ENCODE measurements at places on chromosomes 7 and 10. TPM values are rescaled to one million over a fixed set of nuclear protein-coding genes. Genes with fewer than 3 reads are reported as not detected.
A peak's percentile ranks its signal among the peaks of the same experiment; 100 is the strongest.

The KLF14 gene
- total RNA-seq: 0.93 TPM

DNA sequence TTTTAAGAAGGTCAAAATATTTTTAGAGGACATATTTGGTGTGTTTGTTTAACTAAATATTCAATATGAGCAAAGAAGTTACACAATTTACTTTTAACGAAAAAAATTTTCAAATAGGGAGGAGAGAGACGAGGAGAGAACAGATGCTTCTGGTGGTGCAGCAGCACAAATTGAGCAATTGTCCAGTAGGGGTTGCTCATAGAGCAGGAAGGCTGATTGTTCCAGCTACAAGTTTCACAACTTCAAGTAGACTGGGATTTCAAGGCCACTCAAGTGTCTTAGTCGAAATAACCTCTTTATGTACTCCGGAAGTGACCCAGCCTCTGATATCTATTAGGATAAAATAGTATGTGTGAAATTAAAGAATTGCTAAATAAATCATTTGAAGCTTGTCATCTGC, 197.9 kb downstream of the HDAC9 start:
- peak; percentile 16 for DNase-seq
- no peak overlapping the region for H3K27ac ChIP-seq
- no peaks in the 10 kb centered on the region for H3K36me3 ChIP-seq
- H3K27me3 ChIP-seq: no peaks in the 10 kb centered on the region

DNA sequence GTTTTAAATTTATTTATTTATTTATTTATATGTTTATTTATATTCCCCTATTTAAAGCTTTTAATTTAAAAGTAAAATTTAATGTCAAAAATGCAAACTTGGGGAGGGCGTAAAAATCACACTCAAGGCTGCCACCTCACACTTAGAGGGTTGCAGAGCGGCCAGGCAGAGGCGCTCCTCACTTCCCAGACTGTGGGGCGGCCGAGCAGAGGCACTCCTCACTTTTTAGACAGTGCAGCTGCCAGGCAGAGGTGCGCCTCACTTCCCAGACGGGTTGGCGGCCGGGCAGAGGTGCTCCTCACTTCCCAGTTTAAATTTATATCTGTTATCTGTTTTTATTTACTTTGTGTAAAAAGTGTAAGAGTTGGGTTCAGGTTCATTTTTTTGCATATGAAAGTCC, 10.0 kb upstream of the ZNF425 start:
- 0 out of 2 replicates have a peak, but pooled peaks cover 2% of the 10 kb centered on the region for H3K36me3 ChIP-seq
- no peaks in the 10 kb centered on the region for H3K27me3 ChIP-seq
- peaks cover 10% of the 10 kb centered on the region for H3K4me1 ChIP-seq
- no peak for DNase-seq
- H3K4me3 ChIP-seq: no peak overlapping the region

GRCh38 chr7:117248829-117249228, 74.0 kb downstream of the WNT2 start:
- H3K27me3 ChIP-seq: 0 out of 2 replicates have a peak, but pooled peaks cover 3% of the 10 kb centered on the region
- no peak for DNase-seq

GRCh38 chr7:2539031-2539911, 16.1 kb downstream of the BRAT1 start:
- H3K4me3 ChIP-seq: no peak overlapping the region
- no peaks in the 10 kb centered on the region for H3K27me3 ChIP-seq
- H3K4me1 ChIP-seq: no peaks in the 10 kb centered on the region

DNA sequence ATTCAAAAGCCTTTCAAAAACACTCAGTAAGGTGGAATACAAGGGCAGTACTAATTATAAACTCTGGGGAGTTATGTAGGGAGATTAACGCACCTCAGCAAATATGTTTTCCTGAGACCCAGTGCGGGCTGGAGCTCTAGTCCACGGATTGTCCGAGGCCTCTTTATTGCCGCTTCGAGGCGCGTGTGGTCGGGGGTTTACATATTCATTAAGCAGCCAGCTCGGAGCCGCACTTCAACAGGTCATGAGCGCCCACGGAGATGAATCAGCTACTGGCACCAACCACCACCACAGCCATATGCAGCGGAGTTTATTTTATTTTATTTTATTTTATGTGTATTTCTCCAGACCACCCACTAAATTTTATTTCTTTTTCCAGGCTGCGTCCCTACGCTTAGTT, 195.9 kb upstream of the ADARB2 start:
- H3K27ac ChIP-seq: no peak overlapping the region
- no peaks in the 10 kb centered on the region for H3K36me3 ChIP-seq
- no peaks in the 10 kb centered on the region for H3K4me1 ChIP-seq
- no peak overlapping the region for H3K4me3 ChIP-seq
- H3K27me3 ChIP-seq: no peaks in the 10 kb centered on the region
- DNase-seq: no peak

GRCh38 chr7:117251687-117252086, 71.2 kb downstream of the WNT2 start:
- DNase-seq: no peak
- H3K4me1 ChIP-seq: no peaks in the 10 kb centered on the region
- no peak overlapping the region for H3K27ac ChIP-seq
- H3K36me3 ChIP-seq: no peaks in the 10 kb centered on the region
- 0 out of 2 replicates have a peak, but pooled peaks cover 3% of the 10 kb centered on the region for H3K27me3 ChIP-seq

GRCh38 chr10:32225976-32226375, 121.0 kb downstream of the EPC1 start:
- no peaks in the 10 kb centered on the region for H3K4me1 ChIP-seq
- H3K27me3 ChIP-seq: no peaks in the 10 kb centered on the region
- DNase-seq: no peak
- no peak overlapping the region for H3K27ac ChIP-seq

The ELOVL3 gene
- total RNA-seq: 5.5 TPM

GRCh38 chr10:76298329-76298728, 866.9 kb downstream of the LRMDA start:
- no peak overlapping the region for H3K27ac ChIP-seq
- no peaks in the 10 kb centered on the region for H3K36me3 ChIP-seq
- no peaks in the 10 kb centered on the region for H3K4me1 ChIP-seq
